ENCODE measurements at places on chromosomes 1 and 21. TPM values are rescaled to one million over a fixed set of nuclear protein-coding genes. Genes with fewer than 3 reads are reported as not detected.

Gene STUM
- total RNA-seq = not detected

Gene OLIG2
- not detected for total RNA-seq

Gene DDR2
- total RNA-seq = 2.4 TPM

Gene LAD1
- 155 TPM for total RNA-seq

Gene CELA2B
- not detected for total RNA-seq

Gene SMIM1
- total RNA-seq = 0.68 TPM

Gene WNT2B
- 1.9 TPM for total RNA-seq

Gene HCRTR1
- not detected for total RNA-seq

Gene ZBTB48
- total RNA-seq = 21.3 TPM

Gene TMEM269
- 0.07 TPM for total RNA-seq

Gene RPTN
- total RNA-seq = 1.7 TPM

Gene FMO2
- 0.07 TPM for total RNA-seq

Gene PROK1
- not detected for total RNA-seq

Gene FCN3
- total RNA-seq = not detected

Gene TCHH
- 0.14 TPM for total RNA-seq

Gene CD2
- total RNA-seq = not detected

Gene RPL5
- total RNA-seq = 1,640 TPM

Gene HES3
- not detected for total RNA-seq

Gene ARPC5
- total RNA-seq = 173 TPM

Gene SAMD11
- total RNA-seq = under 0.01 TPM

Gene NPHS2
- total RNA-seq = not detected

Gene PSRC1
- total RNA-seq = 1.4 TPM

Gene LTN1
- total RNA-seq = 36.3 TPM

Gene CLDN19
- total RNA-seq = not detected

Gene BSND
- total RNA-seq = under 0.01 TPM

Gene TRPM2
- not detected for total RNA-seq

Gene TENT5C
- 0.34 TPM for total RNA-seq
